Fibroblast of mammary gland (primary cell): ENCODE measurements at places on chromosomes 6 and 20.

- peak; percentile 35 for DNase-seq
These were observed at the start of gene SYCP2 for GRCh38 chr20:59933296-59933848. TSS of gene SYCP2 (minus strand) at chr20:59933637. CDS start at chr20:59922413, 11,224 bp downstream.

GRCh38 chr20:12740647-12741046 is 268.1 kb upstream of the SPTLC3 start:
- no peak for DNase-seq

- DNase-seq = no peak
These were observed 112.7 kb downstream of the ZNF217 start for GRCh38 chr20:53480913-53481312.

- peak; percentile 56 for DNase-seq
These were observed 29.9 kb downstream of the KIF13A start for GRCh38 chr6:17957498-17957897.

DNA sequence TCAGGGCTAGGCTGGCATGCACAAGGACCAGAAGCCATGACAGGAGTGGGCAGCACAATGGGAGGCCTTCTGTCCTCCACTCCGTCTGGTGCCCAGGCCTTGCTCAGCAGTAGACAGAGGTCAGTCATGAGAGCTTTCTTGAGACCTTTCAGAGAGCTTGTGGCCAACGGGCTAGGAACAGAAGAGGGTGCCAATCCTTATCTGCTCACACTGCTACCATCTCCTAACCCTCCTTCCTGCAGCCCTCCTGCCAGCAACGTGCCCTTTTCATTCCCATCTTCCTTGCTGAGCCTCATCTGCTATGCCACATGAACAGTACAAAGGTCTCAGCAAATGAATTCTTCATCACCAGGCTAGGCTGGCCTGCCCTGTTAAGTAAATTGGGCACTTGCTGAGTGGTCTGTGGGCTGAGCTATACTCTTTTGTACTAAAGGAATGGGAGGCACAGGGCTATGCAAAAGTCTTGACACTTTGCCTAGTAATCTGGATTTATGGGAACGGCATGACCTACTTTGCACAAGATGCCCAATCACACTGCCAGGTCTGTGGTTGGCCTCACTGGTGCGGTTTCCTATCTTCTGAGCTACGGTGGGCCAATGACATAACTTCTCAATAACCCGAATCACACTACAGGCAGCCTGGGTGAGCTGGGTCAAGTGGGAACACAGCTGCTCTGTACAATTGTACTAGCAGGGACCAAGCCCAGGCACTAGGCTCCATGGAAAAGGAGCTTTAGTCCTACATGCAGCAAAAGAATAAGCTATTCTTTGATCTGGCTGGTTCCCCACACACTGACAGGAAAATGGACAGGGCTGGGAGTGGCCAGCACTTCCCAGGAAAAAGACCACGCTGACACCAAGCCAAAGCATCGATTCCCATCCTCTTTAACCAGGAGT is 47.8 kb downstream of the ELOVL5 start:
- DNase-seq = peak; percentile 67

- DNase-seq = no peak
These were observed 307.7 kb upstream of the DEFB115 start for GRCh38 chr20:30949761-30950160.

DNA sequence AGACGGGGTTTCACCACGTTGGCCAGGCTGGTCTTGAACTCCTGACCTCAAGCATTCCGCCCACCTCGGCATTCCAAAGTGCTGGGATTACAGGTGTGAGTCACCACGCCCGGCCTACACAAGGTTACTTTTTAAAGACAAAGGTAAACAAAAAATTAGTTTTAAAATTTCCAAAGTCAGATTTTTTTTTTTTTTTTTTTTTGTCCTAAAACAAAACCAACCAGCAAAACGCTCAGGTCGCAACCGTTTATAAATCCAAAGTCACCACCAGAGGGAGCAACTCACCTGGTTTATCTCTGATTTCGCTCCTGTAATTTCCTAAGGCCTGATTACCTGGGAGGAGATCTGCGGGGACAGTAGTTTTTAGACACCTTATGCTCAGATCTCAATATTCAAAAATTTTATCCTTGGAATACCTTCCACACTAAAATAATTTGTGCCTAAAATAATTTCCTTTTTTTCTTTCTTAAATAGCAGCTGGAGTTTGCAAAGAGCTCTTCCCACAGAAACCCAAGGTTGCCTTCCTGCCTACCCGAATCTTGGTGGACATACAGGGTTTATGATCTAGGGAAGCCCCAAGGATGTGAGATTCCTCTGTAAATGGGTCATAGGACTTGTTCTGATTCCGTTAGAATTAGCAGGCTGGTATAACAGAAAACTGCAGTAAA is 19.8 kb upstream of the TREM1 start:
- DNase-seq = peak; percentile 57

GRCh38 chr6:33783781-33784520 is 5.0 kb downstream of the LEMD2 start:
- DNase-seq = no peak

DNA sequence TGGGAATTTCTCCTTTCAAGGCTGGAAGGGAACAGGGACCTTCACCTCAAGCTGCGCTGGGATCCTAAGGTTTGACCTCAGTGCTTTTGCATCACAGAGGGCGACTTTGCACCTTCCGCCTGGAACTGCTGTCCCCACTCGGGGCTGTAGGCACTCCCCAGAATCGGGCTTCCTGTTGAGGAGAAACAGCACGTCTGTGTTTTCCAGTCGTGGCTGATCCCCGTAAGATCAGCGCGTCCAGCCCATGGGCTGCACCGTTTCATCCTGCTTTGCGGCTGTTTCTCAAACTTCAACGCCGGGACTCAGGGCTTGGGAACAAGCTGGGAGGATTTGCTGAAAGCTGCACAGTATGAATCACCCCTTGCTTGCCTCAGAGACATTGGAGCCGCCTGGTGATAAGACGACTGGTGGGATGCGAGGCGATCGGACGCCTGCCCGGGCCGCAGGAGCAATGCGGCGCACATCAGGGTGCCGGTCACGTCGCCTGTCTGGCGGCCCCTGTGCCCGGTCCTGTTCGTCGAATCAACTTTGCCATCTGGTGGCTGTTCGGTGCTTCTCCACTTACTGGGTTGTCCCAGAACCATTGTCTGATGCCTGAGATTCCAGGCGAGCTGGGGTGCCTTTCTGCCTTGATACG is 53.6 kb upstream of the FRMD1 start:
- peak; percentile 67 for DNase-seq

DNA sequence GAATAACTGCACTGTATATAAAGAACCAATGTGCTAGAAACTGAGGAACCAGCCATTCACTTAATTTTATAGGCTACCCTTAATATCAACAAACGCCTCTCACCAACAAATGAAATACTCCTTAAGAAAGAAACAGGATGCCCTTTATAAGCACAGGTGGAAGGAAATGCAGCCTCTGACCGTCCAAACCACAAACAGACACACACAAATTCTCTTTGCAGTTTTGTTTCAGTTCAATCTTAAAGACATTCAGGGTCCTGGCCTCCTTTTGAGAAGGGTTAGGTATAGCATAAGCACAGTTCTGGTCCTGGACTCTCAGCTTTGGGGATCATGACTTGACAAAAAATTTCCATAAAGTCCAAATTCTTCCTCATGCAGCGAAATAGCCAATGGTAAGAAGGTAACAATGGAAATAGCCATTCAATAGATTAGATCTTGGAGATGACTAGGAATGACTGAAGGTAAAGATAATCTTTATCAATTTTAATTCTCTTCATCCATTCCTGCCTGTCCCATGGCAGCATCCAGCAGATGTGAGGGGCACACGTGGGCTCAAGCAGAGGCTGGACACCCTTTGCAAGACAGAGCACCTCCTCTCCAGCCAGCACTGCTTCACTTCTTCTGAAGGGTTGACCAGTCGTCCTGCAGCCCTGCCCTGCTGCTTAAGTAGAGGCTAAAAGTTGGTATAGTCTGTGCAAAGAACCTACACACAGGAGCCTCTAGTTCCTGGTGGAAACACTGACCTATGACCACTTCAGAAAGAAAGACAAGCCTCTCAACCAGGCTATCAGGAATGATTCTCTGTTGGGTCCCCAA is 123.9 kb downstream of the CD83 start:
- no peak for DNase-seq

DNA sequence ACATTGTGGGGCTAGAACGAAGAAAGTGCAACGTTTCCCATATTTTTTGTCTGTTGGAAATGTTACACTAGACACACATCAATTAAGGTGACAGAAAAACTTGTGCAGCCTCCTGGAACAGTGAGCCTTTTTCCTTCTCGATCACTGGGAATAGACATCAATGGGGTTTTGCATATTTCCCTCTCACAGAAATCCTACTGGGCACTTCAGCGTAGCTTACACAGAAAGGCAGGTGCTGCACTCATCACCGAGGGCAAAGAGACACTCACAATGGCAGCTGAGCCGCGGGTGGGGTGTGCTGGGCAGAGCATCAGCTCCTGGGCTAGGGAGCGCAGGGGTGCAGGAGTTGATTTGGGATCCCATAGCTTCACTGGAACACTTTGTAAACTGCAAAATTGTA is 64.5 kb downstream of the THBS2 start:
- no peak for DNase-seq

DNA sequence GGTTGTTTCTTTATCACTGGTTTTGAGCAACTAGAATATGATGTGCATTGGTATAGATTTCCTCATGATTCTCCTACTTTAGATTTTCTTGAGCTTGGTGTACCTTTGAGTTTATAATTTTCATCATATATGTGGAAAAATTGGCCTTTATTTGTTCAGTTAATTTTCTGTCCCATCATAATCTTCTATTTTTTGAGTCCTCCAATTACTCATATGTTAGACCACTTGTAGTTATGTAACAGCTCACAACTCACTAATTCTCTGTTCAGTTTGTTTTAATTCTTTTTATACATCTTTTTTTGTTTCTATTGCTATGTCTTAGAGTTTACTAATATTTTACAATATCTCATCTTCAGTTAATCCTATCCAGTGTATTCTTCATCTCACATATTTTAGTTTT is 81.3 kb upstream of the LAMA2 start:
- no peak for DNase-seq

GRCh38 chr20:63463400-63464288 is 8.8 kb downstream of the KCNQ2 start:
- DNase-seq = no peak

GRCh38 chr20:7123457-7123856 is 356.0 kb downstream of the BMP2 start:
- DNase-seq = no peak

- peak; percentile 21 for DNase-seq
These were observed 161.4 kb downstream of the DNAH8 start for GRCh38 chr6:38876475-38876874.

- DNase-seq = no peak
These were observed 1.3 kb downstream of the MAN1A1 start for GRCh38 chr6:119348096-119348747.

GRCh38 chr20:1895674-1896483 is 672 bp downstream of the SIRPA start:
- DNase-seq = peak; percentile 24

DNA sequence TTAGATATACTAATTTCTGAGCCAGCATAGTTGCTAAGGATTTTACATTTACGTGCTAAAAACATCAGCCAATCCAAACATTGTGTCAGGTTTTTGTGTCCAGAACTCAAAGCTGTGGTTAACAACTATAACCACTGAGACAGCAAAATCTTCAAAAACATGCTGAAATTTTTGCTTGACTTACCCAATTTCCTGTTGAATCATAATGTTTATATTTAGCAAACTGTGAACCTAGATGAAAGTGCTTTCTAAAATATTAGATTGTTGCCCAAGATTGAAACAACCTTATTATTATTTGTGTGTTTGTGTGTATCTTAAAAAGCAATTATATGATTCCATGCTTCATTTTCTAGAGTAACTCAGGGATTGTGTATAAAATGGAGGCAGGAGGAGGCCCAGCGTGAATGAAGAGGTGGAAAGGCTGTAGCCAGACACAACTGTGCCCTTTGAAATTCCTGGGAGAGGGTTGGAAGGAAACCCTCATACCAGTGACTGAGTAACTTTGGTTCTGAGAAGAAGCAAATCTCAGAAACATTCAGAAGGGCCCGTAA is 48.0 kb downstream of the ARMC2 start:
- DNase-seq = peak; percentile 95

- no peak for DNase-seq
These were observed 393.0 kb upstream of the SLC35B3 start for GRCh38 chr6:8828376-8828775.

- peak; percentile 90 for DNase-seq
These were observed 43.2 kb upstream of the BMP5 start for GRCh38 chr6:55918639-55919038.

- no peak for DNase-seq
These were observed 141.0 kb downstream of the NFATC2 start for GRCh38 chr20:51401496-51401895.

GRCh38 chr6:119735530-119735929 is 386.0 kb upstream of the MAN1A1 start:
- no peak for DNase-seq

- no peak for DNase-seq
These were observed 9.2 kb upstream of the TFAP2A start for GRCh38 chr6:10424040-10424439.

DNA sequence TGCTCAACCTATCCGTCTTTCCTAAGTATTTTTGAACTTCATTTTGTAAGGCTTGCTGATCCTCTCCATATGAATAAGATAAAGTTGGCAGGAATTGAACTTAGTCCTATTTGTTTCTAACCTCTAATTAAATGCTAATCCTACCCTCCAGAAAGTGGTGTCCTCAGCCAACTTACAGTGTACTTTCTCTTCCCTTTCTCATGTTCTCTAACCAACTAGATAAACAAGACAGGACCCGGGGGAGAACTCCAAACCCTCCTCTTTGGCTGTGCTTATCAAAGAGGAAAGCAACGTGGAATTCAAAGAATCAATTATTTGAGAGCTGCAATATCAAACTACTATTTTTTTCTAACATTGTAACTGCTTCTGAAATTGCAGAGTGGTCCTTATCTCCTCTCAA is 56.5 kb upstream of the NRSN1 start:
- DNase-seq = no peak

DNA sequence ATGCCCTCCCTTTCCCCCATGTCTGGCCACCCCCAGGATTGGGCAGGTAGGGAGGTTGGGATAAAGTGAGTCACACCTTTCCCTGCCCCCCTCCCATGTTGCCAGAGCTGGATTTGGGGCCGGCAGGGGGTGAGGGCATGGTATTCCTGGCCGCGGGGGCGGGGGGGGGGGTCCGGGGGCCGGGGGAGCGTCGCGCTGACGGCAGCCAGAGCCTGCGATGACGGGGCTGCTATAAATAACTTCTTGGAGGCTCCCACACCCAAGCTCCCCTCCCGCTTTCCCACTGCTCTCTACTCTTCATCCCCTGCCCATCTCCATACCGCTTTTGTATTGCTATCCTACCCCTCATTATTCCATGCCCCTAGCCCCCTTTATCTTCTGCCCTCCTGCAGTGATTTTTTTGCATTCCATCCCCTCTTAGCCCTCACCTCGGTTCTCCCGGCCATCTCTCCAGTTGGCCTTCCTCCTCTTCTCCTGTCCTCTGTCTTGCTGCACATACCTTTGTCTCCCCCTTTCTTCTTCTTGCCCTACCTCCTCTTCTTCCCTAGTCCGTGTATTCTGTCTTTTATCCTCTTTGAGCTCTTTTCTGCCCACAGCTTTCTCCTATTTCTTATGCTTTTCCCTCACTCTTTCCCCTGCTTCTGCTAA is 13.8 kb downstream of the SYNGAP1 start:
- no peak for DNase-seq
